Activated T-cell treated with anti-CD3 and anti-CD28 coated beads for 4 hours (primary cell): ENCODE measurements at places on chromosomes 3 and 15.

- DNase-seq: no peak
Observed at GRCh38 chr15:92157666-92158298, 235.9 kb upstream of the ST8SIA2 start.

DNA sequence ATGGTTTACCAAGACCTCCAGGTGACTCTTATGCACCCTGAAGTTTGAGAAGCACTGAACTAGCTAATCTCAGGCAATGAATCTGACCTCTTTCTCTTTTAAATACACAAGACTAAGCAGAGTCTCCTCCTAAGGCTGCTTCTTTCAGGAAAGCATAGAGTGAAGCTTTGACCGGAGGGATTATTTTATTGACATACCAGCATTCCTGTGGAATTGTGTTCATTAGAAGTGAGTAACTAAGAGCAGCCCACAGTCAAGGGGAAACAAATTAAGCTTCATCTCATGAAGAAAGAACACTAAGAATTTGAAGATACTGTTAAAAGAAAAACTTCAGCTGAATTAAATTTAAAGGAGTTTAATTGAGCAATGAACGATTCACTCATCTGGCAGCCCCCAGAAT is 963.5 kb downstream of the NTRK3 start:
- no peak for DNase-seq

GRCh38 chr3:149085828-149086231 is 503 bp downstream of the HLTF start:
- peak; percentile 14 for DNase-seq

GRCh38 chr3:77536038-77536775 is 496.3 kb downstream of the ROBO2 start:
- no peak for DNase-seq

DNA sequence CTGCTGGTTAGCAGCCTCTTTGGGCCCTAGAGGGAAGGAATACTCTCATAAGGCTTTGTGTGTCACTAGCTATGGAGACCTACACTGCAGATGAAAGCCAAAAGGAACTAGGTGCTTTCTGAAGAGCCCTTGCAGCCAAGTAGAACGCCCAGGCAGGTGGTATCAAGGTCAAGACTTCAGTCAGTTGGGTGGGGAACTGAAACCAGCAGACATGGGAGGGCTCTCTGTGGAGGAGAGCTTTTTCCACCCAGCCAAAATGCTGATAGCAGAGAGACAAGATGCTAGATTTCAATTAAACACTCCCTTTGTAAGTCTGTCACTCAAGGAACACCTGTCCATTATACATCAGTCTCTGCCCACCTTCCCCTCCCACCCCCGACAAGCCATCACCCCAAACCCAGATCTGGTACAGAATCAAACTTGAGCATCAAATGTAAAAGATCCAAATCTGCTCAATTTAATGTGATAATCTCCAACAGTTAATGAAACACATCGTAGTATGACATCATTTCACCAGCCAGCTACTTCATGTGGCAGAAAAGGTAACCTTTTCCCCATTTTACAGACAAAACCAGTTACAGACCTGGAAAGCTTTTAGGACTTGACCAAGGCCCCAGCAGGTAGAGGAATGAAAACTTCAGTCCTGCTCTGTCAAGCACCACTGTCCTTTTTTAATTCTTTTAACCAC is 14.6 kb downstream of the MRPS25 start:
- DNase-seq: no peak

- no peak for DNase-seq
Observed at GRCh38 chr3:38314112-38314763, 32.1 kb downstream of the SLC22A14 start.

DNA sequence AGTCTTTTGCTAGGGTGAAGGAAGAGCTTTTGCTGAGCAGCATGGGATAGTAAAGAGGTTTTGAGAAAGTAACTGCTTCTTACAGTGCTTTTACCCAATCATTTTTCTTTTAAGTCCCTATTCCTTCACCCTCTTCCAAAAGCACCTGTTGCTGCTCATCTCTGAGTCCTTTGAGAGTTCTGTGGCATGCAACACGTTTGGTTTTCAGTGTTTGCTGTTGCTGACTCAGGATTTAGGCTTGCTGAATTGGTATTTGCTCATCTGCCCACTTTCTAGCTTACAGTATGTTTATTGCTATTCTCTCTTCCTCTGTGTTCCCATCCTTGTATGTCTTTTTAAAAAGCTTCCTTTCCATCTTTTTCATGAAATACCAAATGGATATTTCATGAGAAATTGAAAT is 55.9 kb upstream of the THRB start:
- no peak for DNase-seq

DNA sequence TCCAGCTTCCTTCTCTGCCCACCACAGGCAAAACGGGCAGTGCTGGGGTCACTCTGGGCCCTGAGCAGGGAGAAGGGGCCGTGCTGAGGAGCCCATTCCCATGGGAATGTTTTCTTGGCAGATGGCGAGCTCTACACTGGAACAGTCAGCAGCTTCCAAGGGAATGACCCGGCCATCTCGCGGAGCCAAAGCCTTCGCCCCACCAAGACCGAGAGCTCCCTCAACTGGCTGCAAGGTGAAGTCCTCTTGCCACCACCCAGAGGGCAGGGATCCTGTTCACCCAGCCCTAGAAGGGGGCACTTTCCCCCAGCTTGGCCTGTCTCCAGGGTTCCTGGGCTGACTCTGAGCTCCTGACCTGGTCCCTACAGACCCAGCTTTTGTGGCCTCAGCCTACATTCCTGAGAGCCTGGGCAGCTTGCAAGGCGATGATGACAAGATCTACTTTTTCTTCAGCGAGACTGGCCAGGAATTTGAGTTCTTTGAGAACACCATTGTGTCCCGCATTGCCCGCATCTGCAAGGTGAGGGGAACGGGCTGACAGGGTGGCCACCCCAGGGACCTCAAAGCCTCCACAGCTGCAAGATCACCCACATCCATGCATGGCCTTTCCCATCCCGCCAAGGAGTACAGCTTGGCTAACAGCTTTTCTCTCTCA is 12.4 kb downstream of the CIB1 start:
- no peak for DNase-seq

DNA sequence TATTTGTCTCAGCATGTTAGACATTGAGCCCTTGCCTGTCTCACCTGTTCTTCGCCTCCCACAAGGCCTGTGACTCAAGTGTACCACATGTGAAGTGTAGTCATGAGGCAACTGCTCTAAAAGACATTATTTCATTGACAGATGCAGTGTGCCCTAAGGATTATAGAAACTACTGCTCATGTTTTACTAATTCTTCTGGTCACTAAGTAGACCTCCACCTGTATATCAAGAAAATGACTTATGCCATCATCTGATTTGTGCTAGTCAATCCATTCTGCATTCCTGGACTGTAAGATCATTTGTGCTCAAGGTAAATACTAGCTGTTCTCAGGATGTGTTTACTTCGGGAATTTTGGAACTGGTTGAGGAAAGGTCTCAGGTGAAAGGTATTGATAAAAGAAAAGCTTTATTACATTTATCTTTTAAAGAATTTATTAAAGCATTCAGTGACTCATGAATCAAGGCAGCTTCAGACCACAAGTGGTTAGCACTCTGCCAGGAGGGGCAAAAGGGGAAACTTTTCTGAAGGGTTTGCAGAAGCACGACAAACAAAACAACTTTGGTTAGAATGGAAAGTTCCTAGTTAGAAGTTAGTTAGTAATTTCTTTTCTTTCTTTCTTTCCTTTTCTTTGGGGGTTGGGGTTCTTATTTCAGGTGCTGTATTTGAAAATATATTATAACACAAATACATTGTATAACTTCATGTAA is 465.3 kb upstream of the CBLB start:
- peak; percentile 47 for DNase-seq

DNA sequence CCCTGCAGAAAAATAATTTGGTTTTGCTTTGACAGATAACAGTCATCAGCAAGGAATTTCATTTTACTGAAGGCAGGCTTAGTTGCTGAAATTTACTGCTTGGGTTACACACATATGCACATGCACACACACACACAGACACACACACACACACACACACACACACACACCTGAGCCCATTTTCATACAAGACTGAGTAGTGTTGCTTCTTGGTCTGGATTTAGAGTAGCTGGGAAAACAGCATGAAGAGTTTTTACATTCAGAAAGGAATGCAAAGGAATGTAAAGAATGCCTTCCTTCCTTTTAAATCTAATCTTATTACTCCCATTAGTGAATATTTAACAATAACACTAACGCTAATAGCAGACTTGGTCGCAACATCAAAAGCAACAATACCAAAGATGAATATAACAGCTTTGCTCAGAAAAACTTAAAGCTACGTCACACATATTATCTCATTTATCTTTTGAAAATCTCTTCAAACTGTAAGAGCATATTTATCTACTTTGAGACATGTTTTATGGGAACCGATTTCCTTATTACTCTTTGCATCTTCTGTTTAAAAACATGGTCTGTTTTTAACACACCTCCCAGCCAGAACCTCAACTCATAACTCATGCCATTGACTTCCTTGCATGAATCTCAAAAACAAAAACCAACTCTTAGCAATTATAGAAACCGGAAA is 32.5 kb downstream of the RFTN1 start:
- DNase-seq: no peak

DNA sequence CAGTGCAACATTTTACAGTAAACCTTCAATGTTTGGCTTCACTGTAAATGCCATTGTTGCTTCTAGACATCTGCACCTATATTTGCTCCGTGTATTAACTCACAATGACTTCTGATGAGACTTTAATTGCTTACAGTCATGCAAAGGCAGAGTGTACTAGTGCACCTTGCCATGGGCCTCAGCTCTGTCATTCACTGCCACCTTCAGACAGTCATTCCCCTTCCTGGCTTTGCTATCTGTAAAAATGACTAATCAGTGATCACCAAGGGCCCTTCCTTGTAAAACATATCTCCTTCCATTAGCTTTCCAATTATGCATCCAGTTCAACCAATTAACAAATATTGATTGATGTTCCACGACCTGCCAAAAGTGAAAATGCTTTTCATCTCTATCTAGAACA is 120.3 kb downstream of the ARRDC4 start:
- no peak for DNase-seq

DNA sequence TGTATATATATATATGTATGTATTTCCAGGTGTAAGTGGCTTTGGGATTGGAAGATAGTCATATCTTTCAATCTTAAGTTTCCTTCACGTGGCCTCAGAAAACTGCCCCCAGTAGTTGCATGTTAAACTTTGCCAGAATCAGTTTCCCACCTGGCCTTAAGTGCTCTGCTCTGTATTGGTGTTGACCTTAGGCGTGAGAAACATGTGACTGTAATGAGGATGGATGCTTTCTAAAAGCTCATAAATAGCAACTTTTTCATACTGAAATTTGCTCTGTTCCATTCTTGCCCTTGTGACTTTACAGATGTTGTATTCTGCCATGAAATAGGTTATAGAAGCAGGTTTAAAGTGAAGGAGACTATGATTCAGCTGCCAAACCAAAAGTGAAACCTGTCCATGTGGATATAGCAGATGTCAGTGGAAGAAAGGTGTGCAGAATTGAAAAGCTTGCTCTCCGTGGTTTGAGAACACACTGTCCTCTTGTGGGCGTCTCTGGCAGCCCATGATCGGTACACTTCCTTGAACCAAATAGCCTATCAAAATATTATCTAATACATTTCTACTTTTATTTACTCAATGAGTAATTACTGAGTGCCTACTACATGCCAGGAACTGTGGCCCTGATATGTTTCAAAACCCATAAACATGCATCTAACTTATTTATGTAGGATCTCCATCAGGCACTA is 15.8 kb downstream of the SCG5 start:
- no peak for DNase-seq

DNA sequence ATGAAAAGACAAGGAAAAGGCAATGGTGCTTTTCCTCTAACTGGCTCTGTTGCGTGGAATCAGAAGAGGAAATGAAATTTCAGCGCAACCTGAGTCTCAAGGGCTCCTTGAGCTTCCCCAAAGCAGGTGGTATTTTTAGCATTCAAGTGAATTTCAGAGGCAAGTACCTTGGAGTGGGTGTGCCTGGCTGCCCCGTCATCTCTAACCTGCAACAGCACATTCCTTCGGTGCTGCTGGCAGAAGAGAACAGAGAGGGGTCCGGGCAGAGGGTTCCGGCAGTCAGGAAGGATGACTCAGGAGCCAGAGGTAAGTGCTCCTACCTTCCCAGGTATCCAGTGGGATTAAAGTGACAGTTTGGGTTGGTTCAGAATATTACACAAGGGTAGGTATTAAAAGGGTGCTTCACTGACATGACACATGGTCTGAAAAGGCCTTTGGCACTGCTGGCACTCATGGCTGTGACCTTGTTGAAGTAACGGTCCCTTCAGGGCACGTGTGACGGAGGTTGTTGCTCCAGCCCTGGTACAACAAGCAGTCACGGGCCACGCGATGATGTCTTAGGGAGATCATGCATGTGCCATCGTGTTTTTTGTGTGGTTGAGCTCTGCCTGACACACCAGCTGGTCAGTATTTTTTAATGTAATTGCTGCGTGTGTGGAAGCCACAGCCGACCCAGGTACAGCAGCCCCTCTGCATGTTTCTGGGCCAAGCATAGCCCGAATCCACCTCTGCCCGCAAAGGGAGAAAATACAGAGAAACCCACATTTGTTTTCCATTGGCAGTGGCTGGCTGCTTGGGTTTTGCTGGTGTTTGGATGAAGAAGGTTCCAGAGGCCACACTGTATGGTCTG is 75.7 kb downstream of the LRRK1 start:
- DNase-seq: no peak

DNA sequence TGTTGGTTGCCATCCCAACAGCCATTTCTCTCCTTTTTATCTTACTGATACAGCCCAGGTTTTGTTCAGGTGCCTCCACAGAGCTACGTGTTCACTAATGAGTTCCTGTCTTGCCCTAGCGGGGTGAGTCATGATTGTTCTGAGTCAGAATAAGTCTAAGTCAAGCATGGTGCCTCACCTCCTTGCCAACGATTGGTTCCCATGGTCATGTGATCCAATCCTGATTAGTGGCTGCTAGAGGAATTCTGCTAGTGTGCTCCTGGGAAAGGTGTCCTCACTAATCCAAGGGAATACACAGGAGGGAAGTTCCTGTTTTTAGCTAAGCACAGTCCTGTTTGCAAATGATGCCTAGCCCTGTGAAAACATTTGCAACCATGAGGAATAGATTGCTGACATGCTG is 99.8 kb downstream of the NSUN3 start:
- DNase-seq: no peak

DNA sequence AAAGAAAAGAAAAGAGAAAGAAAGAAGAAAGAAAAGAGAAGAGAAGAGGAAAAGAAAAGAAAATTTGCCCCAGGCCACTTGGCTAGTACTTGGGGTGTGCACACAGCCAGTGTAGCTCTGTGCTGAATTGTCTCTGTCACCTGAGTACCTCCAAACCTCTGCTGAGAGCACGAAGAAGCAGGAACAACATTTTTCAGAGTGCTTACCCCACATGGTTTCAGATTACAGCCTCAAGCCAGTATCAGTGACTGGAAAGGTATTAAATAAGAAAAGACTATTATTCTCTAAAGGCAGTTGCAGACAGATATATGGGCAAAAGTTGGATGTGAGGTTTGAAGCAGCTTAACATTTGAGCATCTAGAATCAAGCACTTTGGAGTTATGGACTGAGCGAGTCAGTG is 113.3 kb upstream of the PHLDB2 start:
- DNase-seq: no peak

- no peak for DNase-seq
Observed at GRCh38 chr3:106825962-106826605, 551.2 kb upstream of the CCDC54 start.

DNA sequence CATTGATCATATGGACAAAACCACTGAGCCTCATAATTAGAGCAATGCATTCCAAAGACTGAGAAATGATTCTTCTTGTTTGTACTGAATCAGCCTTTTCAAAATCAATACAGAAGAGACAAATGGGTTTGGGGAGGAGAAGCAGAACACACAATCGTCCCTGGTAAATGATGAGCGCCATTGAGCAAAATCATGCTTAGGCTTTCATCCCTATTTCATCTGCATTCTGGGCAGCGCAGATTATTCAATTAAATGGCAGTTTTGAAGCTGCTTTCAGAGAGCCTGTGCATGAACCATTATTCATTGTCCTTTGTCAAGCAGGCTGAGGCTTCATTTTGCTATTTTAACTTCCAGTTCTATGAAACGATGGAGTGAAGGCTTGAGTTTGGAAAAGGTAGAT is 371.9 kb downstream of the CACNA2D3 start:
- no peak for DNase-seq
